ENCODE measurements at places on chromosomes 5 and 9.
A peak's percentile ranks its signal among the peaks of the same experiment; 100 is the strongest.

DNA sequence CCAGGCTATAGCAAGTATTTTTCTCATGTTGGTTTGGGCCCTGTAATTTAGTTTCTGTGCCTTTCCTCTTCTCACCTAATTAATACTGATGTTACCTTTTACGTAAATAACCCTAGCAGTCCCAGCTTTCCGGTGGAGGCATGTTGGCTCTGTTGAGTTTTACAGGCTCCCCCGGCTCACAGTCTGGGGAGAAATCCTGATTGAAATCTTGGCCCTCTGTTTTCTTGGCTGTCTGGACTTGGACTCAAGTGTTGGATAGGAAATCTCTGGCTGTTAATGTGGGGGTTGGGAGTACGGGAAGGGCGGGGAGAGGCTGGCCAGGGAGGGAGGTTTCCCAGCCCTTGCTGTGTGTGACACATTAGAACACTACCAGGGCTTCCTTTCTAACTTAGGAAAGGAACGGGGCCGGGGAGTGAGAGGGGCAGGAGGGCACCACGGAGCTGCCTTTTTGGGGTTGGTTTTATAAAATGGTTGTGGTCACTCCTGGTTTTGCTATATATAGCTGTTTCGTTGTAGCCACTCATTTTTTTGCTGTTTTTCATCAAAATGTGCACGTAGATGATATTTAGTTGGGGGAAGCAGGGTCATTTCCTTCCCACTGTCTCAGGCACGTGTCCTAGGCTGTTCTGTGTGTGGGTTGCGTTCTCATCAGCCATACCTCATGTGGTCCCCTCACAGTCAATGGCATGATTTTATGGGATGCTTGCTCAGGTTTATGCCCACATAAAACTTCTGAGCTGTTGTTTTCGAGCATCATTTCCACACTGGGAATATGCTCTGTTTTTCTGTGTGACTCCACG is 11.0 kb downstream of the TRIO start:
- peak; percentile 34 for DNase-seq

GRCh38 chr5:69042500-69042899 is 51.3 kb upstream of the SLC30A5 start:
- no peak for DNase-seq

- DNase-seq: no peak
These were observed 50.7 kb upstream of the UBAC1 start for GRCh38 chr9:136011703-136012496.

DNA sequence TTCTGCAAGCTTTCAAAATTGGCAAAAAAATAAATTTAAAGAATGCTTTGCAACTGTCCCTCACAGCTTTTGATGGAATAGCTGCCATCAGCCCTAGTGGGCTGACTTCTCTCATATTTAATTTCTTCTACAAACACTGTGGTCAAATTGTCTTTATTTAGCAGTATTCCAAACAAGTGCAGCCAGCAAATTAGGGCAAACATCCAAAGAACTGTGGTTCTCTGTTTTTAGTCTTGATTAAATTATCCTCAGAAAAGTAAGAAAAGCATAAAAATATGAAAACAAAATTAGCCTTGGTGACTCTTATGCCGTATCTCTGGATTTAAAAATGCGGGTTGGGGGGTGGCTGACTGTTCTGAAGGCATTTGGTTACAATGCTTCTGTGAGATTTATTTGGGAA is 95.8 kb upstream of the RETREG1 start:
- no peak for DNase-seq

DNA sequence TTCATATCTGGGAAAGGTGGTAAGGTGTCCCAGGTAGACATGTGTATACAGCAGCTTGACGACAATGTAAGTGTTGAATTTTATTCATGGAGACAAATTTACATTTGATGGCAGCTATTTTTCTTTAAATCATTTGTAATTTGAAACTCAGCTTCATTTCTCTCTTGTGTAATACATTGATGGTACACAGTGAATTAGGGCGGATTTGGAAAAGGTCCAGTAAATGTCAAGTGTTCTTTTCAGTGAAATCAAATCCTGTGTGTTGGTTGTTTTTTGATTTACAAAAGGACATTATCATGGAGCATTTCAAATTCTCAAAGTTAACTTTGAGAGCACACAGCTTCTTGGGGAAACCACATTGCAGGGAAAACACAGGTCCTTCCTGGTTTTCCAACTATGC is 30.0 kb upstream of the PCSK1 start:
- no peak for DNase-seq

DNA sequence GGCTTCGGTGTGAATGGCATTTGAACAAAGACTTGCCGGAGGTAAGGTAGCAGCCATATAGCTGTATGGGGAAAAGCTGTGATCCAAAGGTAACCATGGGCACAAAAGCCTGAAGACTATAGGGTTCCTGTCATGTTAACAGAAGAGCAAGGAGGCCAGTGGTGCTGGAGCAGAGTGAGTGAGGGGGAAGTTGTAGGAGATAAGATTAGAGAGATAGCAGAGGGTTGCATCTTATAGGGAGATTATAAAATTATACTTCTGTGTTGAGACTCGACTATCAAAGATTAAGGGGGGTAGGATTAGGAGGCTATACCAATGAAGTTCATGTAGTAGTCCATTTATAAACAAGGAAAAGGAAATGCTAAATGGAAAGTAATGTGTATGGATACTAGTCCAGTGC is 3.3 kb downstream of the NCBP1 start:
- no peak for DNase-seq

DNA sequence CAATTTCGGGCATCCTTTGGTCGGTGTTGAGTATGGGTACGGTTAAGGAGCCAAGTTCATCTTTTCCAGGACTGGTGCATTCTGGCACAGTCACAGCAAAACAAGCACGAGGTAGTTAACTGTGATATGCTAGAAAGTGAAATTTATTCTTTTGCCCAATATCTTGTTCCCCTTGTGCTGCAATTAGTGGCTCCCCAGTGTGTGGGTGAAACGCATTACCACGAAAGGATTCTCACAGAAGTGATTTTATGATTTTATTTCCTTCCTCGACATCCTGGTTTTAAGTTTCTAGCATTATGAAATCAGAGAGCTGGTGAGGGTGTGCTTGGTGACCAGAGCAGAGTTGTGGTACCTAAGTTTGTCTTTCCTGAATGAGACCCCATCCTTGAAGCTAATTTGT is 1.5 kb downstream of the FRMPD1 start:
- DNase-seq: no peak

- DNase-seq: no peak
These were observed 117.1 kb upstream of the WWC1 start for GRCh38 chr5:168174376-168174775.

- DNase-seq: no peak
These were observed 72.5 kb downstream of the EPB41L4A start for GRCh38 chr5:112346411-112347044.

Data from KG1 (cell line).